ENCODE measurements at places on chromosomes 7 and 10.

DNA sequence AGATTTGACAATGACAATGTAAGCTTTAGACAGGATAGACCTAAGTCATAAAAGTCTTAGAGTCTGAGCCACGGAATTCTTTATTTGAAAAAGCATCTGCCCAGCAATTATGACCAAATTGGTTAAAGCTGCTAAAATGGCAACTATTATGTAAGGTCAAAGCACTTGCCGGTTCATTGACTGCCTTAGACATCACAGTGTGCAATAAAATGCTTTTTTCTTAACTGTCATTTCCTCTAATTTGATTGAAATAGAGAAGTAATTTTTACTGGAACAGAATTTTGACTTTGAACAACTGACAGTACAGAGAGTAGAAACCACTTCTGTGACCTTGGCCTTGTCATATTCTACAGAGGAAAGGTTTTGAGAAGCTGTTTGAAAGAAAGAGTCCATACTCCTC is 142.9 kb downstream of the THSD7A start:
- no peak for DNase-seq

DNA sequence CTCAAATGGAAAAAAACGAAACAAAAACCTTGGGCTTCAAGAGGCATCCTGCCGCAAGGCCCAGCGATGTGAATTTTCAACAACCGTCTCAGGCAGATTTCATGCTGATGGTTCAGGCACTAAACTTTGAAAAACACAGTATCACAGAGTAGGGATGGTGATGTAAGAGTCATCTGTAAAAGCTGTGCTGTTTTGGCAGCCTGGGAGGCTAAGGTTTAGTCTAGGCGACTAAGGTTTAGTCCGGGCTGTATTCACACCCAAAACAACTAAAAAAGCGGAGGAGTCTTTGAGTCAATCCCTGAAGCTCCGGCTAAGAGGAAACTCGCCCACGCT is 420 bp upstream of the MINPP1 start:
- no peak for DNase-seq

- no peak for DNase-seq
Measured at GRCh38 chr10:93812659-93813338, 55.1 kb downstream of the LGI1 start.

DNA sequence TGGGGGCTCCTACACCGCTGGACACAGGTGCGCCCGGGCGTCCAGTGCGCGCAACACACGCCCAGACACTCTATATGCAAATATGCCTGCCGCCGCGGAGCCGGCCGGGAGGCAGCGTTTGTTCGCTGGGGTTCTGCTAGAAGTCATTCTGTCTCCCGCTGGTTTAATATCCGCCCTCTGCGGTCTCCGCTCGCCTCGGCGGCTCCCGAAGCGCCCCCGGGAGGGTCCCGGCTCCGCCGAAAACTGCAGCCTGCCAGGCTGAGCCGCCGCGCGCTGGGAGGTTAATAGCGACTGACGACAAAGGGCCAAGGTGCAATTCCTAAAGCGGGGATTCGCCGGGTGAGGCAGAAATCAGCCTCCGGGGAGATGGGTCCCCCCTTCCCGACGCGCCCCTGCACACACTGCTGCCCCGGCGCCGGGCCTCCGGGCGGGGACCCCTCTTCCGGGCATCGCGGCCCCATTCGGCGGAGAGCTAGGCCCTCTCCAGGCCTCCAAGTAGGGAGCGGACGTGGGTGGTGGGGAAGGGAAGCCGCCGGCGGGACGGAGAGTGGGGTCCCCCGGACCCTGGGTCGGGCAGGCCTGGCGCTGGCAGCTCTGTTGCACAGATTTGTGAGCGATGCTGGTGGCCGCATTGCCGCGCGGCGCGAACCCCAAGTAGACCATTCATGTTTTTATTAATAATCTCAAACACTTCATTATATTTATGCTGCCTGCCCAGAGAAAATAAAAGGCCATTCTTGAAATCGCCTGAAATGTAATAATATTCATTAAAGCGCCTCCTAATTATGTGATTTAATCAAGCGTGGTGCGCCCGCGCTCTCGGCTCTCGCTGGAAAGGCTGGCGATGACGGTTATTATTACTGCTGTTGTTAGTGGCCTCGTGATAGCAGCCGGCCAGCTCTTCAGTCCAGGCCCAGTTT is 9.1 kb downstream of the EN2 start:
- peak; percentile 10 for DNase-seq

DNA sequence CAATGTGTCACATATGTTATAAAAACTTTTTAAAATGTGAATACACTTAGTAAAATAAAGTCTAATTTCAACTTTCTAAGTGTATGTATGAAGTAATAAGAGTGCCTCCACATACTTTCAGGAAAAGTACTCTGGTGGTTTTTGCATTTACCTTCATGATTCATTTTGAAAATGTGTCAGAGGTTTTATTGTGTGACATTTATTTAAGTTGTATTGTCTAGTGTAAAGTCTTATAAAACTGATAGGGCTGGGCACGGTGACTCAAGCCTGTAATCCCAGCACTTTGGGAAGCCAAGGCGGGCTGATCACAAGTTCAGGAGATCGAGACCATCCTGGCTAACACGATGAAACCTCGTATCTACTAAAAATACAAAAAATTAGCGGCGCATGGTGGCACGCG is 226.5 kb downstream of the ITGB1 start:
- no peak for DNase-seq

DNA sequence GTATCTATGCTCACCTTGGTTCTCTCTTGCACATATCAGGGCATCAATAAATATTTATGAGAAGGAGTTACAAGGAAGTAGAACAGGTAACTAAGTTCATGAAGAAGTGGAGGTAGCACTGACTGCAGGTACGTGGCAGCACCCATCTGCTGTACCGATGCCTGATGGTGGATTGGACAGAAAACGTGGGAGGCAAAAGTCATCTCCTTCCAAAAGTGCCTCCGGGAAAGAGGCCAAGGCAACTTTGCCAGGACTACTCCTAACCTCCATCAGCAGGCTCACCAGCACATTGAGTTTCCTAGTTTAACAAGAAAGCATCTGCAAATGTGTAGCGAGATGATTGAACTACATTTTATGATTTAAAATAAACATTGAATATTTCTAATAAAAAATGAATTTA is 248.8 kb downstream of the ANKRD7 start:
- no peak for DNase-seq
